ENCODE measurements at places on chromosomes 4 and X.
A peak's percentile ranks its signal among the peaks of the same experiment; 100 is the strongest.

GRCh38 chr4:154691229-154691628 lies 52.6 kb upstream of the LRAT start:
- DNase-seq: no peak

DNA sequence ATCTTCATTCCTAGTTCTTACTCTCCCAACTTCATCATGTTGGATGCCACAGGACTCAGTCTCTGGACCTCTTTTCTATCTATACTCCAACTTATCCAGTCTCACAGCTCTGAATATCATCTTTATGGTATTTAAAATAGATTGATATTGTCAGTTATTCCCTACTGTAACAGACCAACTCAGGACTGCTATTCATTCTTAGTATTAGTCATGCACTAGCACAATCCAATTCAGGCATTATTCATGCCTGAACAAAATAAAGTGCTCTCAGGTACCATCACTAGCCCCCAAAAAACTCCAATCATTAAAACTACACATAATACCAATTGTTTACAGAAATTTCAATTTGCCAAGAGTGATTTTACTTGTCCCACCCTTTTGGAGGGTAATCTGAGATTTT lies 37.7 kb downstream of the FRYL start:
- DNase-seq: no peak

DNA sequence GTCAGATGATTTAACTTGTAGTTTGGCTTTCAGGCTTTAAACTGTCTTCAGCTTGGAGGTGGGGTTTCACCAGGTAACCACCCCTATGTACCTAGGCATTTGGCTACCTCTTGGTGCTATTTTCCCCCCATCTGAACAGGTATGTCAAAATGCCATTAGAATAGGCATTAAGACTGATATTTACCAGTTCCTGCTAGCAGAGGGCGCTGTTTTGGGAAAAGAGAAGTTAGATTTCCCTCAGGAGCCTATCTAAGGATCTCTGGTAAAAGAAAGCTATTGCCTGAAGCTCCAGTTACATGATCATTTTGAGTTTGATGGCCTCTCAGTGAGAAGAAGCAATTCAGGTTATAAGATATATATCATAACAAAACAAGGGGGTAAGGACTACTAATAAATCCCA lies 879.1 kb downstream of the SH3BGRL start:
- no peak for DNase-seq

- DNase-seq: no peak
These were observed 18.2 kb downstream of the RAI2 start for GRCh38 chrX:17842769-17843525.

- DNase-seq: peak; percentile 11
These were observed 31.1 kb downstream of the F11 start for GRCh38 chr4:186297013-186297645.
